ENCODE measurements at places on chromosomes 5 and 9. TPM values are rescaled to one million over a fixed set of nuclear protein-coding genes. Genes with fewer than 3 reads are reported as not detected.

- DNase-seq: no peak
Observed at GRCh38 chr9:74589576-74589975, 92.4 kb downstream of the RORB start.

IL13 gene
- not detected for total RNA-seq

GRCh38 chr5:180637962-180638680 is 11.3 kb downstream of the FLT4 start:
- no peak for DNase-seq

SOWAHA gene
- total RNA-seq: not detected

DNA sequence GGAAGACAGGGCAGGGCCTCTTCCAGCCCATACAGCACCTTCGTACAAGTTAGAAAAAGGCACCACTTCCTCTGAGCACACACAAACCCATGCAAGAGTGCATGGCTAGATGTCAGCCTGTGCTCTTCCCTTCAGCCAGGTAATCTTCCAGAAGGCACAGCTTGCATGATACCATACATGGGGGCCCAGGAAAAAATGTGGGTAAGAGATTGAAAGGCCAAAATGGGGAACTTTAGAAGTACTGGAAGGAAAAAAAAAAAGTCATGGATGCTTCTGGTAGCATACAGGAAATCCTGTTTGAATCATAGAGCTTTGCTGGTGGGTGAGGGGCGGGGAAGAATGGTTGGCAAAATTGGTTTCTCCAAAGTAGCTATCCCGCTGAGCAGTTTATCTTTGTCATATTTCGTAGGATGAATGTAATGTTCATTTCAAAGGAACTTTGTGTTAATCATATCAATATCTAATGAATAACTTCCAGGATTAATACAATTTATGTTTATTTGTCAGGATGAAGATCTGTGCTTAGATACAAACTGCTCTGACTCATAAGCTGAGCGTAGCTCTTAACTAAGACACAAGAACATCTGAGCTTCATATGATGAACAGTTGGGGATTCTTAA is 78.2 kb upstream of the MAP3K1 start:
- peak; percentile 15 for DNase-seq

GRCh38 chr5:59193616-59194319 is 610.9 kb downstream of the RAB3C start:
- DNase-seq: no peak

DNA sequence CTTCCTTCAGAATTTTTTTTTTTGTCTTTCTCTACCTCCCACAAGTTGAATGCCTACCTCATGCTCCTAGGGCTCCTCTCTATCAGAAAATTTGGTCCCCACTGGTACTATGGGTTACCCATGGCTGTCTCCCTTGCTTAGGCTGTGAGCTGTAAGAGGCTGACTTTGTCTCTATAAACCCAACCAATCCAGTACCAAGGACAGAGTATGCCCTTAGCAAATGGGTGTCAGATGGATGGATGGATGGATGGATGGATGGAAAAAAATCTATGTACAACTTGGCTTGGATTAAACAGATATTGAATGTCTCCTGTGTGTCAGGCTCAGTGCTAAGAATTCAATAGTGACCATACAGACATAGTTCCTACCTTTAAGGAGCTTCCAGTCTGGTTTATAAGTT is 398.2 kb upstream of the TRPC7 start:
- no peak for DNase-seq

MEGF9 gene
- total RNA-seq: 12.2 TPM

DNA sequence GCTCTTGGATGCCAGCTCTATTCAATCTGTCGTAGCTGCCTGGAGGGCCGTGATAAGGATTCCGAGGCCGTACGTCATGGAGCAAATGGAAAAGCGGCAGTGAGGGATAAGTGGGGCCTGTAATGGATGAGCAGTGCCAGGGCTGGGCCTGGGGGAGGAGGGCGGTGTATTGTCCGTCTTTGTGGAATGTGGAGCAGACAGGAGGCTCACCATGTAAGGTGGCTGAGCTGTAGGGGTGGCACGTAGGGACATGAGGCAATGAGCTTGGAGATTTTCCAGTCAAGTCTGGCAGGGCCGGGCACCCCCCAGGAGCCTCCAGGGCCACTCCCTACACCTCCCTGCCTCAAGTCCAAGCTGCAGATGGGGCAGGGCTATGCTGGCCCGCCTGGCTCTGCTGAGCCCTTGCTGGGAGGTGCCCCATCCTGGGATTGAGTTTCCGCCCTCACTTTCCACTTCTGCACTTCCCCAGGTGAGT is 29.2 kb downstream of the NCS1 start:
- DNase-seq: no peak

DNA sequence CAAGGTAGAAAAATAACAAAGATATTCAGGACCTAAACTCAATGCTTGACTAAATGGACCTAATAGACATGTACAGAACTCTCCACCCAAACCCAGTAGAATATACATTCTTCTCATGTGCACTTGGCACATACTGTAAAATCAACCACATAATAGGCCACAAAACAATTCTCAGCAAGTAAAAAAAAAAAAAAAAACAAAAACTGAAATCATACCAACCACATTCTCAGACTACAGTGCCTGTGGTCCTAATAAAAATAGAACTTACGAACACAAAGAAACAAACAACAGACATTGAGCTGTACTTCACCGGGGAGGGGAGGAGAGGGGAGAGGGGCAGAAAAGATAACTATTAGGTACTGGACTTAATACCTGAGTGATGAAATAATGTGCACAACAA is 114.1 kb upstream of the CD180 start:
- DNase-seq: no peak

- no peak for DNase-seq
Observed at GRCh38 chr9:115495052-115495635, 377.2 kb upstream of the TNC start.

WWC1 gene
- total RNA-seq: 8.8 TPM

- peak; percentile 44 for DNase-seq
Observed at GRCh38 chr5:142421228-142421617, 96.4 kb upstream of the SPRY4 start.

SLC36A2 gene
- not detected for total RNA-seq

DNA sequence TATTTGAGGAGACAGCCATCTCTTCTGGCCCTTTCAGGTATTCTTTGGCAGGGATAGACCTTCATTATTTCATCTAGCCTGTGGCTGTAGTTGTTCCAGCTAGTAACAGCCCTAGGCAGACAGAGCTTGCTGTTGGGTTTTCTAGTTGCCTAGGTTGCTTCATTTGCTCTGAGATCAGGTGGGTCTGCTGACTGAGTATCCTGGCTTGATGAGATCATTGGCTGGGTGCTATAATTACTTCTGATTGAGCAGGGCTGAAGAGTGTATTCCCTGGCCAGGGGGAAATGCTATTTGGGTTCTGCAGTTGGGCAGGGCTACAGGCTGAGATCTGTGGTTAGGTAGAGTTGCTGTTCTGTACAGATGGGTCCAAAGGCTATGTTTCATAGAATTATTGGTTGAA is 456.1 kb downstream of the PSAT1 start:
- no peak for DNase-seq

GRCh38 chr9:130665431-130666392 is 1.3 kb downstream of the PRDM12 start:
- DNase-seq: no peak

GRCh38 chr5:132477784-132478365 is 12.7 kb downstream of the IRF1 start:
- DNase-seq: no peak

DNA sequence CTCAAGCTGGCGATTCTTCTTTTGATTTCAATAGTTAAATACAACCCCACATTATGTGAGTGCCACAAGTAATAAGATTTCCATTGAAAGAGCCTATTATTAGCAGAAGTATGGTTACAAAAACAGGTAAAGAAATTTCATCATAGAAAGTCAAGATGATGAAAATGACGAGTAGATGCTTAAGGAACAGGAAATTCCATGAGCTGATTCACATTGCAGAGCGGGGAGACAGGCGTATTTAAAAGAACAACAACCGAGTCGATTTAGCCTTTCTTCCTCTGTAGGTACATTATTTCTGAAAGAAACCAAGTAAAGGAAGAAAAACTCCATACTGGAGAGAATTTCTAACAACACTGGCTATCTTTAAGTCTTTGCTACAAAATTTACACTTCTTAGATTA is 310.4 kb downstream of the SLF1 start:
- DNase-seq: no peak

TUT7 gene
- 22.7 TPM for total RNA-seq

GOLPH3 gene
- 64.6 TPM for total RNA-seq

CEL gene
- total RNA-seq: 2.8 TPM

BTNL3 gene
- not detected for total RNA-seq

MZB1 gene
- not detected for total RNA-seq

- DNase-seq: no peak
Observed at GRCh38 chr5:135195270-135195608, 161.2 kb upstream of the PITX1 start.

DNA sequence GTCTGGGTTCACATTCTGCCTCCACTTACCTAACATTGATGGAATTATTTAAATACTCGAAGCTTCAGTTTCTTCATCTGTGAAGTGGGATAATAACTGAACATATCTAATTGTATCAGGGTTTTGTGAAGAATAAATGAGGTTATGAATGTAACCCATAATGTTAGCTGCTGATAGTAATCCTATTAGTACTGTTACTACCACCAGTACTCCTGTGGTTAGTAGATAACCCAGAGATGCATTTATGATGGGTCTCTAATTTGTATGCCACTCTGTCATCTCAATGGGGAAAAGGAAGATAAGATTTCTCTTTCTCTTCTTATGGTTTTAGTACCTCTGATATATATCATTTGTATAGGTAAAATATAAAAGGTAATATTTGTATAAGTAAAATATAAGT is 16.0 kb downstream of the CPEB4 start:
- no peak for DNase-seq

DNA sequence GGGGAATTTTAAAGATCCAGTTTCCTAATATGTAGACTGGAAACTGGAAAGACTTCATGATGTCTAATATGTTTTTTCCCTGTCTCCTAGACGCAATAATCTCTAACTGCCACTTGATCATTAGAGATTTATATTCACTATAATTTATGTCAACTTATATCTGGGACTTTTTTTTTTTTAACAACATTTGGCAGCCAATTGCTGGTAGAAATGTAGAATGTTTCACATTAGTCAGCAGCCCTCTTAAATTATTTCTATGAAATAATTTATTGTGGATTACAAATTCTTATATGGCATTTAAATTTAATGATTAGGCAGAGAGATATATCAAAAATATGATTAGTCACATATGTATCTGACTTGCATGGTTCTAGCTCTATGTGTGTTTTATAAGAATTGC is 48.2 kb downstream of the TMEM174 start:
- DNase-seq: no peak

SPATA31A3 gene
- total RNA-seq: not detected

DNA sequence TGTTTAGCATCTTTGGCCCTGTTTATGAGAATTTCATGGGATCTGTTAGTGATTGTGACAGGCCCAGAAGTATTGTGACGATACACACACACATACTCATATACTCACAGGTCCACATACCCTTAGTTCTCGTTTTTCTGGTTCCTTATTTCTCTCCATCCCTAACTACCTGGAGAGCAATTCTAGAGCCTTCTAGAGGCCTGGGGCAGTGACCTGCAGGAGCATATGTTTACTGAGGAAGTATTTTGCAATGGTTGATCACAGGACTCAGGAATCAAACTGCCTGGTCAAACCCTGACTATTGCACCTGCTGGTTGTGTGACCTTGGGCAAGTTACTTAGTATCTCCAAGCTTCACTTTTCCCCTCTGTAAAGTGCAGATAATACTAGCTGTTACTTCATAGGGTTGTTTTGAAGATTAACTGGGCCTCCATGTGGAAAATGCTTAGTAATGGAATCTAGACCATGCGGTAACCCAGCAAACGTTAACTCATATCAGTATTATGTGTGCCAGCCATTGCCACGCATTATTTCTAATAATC is 8.7 kb downstream of the PAPPA start:
- DNase-seq: no peak

DNA sequence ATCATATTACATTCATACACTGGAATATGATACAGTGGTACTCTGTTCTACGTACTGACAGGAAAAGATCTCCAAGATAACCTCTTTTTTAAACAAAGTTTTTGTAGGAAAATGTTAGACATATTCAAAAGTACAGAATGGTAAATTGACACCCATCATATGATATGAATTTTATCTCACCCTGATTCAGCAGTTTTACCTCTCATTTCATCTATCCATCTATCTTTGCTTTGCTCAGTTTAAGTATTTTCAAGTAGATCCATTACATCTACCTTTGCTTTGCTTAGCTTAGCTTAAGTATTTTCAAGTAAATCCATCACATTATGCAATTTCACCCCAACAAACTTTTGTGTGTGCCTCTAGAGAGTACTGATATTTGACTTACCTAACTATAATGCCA is 14.3 kb downstream of the CCDC112 start:
- no peak for DNase-seq

DNA sequence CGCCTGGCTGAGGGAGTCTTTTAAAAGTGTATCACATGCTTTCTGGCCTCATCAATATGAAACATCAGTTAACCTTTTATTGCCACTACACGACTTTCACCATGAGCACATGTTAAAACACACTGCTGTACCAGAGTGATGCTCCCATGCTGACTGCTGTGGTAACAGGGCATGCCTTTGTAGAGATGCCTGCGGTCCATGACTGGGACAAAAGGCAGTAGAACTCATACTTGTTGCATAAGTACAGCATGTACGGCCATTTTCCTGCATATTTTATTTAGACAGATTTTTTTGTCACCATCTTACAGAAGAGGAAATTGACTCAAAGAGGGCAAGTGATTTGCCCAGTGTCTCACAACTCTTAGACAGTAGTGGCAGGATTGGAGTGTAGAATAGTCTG is 105.7 kb upstream of the ADAMTSL1 start:
- no peak for DNase-seq

- DNase-seq: no peak
Observed at GRCh38 chr5:174610968-174611367, 113.4 kb upstream of the MSX2 start.

GRCh38 chr5:67966712-67967111 is 248.8 kb upstream of the PIK3R1 start:
- no peak for DNase-seq

ZNF366 gene
- total RNA-seq: not detected

- no peak for DNase-seq
Observed at GRCh38 chr9:135661816-135662560, 1.1 kb upstream of the LCN9 start.

Data from A673 (cell line).